Mesenteric fat pad (tissue), 1 donor: ENCODE measurements at places on chromosomes 2 and 18.
A peak's percentile ranks its signal among the peaks of the same experiment; 100 is the strongest.

GRCh38 chr2:677959-678550 is 849 bp upstream of the TMEM18 start:
- no peak for DNase-seq

DNA sequence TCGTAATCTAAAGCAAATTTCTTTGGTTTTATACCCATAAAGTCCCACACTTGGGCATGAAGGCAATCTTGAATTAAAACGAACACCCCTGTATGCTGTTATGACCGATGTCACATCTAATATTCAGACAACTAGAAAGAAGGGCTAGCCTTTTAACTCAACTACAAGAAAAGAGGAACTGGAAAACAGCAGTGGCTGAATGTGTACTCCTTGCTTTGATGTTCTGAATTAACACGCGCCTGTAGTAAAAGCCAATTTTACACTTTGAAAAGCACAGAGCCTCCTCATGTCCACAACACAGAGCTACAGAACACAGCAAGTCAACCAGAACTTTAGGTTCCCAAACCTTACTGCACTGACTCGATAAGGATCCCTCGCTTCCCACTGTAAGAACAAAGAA is 147.6 kb downstream of the HDAC4 start:
- DNase-seq, result no peak

- DNase-seq, result peak; percentile 68
These were observed 220.9 kb downstream of the DYSF start for GRCh38 chr2:71674158-71674851.

DNA sequence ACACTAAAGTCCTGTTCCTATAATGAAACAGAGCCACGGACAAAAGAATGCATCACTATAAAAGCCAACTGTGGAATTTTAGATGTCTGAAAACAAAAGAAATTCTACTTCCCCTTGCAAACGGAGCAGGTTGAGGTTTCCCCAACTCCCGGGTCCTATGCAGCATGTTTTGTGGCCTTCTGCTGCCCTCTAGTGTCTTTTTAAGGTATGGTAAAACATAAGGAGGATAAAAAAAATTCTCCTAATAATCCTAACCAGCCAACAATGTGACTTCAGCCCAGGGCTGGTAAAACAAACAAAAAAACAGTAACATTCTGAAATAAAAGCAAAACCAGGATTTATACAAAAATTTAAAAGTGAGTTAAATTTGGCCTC is 539.5 kb downstream of the NRXN1 start:
- DNase-seq, result no peak

DNA sequence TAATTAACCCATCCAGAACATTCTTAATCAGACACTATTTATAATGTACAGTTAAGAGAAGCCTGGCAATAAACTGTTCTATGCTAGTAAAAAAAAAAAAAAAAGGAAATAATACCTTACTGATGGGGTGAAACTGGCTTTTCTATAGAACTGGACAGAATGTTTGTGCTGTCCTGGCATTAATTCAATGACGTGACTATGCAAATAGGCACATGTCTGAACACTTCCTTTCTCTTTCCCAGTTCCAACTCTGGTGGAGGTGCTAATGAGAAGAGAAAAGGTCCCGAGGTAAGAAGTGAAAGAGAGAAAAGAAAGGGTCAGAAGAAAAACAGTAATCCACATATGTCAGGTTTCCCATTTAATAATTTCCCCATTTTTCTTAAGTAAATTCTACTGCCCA is 508.4 kb downstream of the ZEB2 start:
- DNase-seq, result no peak

DNA sequence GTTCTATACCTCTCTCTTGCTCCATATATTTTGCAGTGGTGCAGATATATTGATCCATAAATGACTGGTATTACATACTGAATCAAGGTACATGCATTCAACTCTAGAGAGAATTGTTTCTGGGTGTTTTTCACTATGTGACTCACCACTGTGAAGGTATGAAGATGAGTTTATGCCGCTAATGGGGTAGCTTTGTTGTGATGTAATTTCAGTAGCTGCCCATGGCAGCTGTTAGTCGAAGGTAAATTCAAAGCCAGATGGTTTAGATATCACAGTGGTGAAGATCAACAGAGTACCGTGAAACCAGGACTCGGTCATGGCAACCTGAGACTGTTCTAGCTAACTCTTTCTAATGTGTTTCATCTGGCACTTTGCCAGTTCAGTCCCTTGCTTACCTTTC is 50.4 kb downstream of the PKP4 start:
- DNase-seq, result no peak

DNA sequence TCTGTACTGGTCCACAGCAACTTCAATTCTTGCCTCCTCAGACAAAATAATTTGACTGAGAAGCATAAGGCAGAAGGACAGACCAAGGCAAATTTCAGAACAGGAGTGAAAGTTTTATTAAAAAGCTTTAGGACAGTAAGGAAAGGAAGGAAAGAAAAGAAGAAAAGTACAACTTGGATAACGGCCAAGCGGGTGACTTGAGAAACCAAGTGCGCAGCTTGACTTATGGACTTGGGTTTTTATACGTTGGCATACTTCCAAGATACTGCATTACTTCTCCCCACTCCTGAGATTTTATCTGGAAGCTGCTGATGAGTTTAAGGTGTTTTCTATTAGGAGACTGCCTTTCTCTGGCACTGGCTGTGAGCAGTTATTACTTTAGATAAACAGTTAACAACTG is 64.7 kb downstream of the CCDC178 start:
- DNase-seq, result no peak

DNA sequence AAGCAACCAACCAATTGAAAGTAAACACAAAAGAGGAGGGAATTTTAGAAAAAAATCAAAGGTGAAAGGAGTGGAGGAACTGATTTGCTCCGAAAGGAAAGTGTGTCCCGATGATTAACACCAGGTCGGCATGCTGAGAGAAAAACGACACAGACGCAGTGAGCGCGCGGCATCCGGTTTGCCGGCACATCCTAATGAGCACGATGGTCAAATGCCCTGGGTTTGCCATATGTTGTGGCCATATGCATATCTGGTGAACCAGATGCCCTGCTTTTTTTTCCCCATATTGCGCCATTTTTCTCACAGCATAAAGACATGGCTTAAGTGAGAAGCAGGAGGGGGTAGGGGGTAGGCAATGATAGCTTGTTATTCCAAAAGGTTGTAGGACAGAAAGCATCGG is 626.7 kb downstream of the BCL11A start:
- DNase-seq, result no peak
